Ecto neural progenitor cell (in vitro differentiated cells): ENCODE measurements at places on chromosomes 3 and 15.

GRCh38 chr3:16079519-16079918, 95.0 kb upstream of the GALNT15 start:
- DNase-seq: no peak

DNA sequence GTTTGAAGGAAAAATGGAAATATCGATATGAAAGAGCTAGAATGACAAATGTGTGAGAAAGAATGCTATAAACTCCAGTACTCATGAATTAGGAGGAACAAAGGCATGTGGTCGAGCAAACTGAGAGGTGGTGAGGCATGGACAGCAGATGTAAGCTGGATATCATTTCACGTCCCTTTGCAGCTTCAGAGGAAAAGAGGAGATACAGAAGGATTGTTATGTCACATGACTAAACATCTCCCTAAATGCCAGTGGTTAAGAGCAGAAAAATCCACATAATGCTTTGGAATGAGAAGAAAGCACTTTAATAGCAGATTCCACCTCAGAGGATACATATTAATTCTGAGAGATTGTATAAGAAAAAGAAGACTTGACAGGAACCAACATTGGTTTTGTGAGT, 248.7 kb downstream of the ZIC4 start:
- DNase-seq: no peak

DNA sequence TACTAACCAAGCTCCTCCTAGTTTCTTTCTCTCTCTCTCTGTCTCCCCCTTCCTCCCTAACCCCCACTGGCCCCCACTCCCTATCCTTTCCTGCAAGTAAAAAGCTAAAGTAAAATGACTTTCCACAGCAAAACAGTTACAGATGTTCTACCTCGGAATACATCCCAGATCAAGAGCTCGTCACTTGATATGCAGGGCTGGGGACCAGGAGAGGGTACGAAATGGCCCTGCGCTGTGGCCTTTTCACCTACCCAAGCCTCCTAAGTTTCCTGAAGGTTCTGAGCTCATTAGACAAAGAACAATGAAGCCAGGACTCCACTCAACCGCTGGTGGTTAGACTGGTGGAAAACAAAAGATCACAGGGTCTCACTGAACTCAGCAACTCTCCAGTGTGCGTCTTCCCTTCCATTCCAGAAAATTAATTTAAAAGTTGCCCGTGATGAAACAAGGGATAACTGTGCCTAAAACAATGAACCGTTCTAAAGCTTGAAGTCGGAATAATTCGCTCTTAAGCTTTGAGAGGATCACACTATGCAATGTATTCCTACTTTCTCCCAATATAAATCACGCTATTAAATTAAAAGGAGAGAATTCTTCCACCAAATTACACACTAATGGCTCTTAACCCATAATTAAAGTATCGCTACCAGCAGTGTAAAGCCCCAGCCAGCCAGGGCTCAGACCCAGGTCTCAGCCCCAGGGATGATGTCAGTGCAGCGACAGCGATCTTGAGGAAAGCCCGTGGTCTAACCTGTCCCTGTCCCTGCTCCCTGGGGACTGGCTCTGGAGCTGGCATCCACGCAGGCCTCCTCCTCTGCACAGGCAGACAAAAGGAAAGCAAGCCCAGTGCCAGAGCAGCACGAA, 5.0 kb downstream of the VGLL4 start:
- no peak for DNase-seq

GRCh38 chr15:76987896-76988860, 6.7 kb upstream of the PSTPIP1 start:
- DNase-seq: no peak

DNA sequence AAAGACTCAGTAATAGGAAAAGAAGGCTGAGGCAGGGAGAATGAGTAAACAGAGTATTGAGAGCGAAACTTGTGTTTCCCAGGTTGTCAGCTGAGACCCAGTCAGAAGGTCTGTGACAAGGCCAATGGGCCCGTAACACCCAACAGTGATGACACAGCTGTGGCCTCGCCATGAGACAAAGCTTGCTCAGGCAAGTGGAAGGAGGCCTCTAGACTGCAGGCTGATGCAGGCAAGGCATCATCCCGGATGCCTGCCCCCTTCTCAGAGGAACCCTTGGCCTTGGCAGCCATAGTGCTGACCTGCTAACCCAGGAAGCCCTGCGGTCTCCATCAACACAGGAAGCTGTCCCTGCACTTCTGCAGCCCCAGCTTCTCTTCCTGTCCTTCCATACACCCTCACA, 15.4 kb downstream of the RAB6B start:
- no peak for DNase-seq

DNA sequence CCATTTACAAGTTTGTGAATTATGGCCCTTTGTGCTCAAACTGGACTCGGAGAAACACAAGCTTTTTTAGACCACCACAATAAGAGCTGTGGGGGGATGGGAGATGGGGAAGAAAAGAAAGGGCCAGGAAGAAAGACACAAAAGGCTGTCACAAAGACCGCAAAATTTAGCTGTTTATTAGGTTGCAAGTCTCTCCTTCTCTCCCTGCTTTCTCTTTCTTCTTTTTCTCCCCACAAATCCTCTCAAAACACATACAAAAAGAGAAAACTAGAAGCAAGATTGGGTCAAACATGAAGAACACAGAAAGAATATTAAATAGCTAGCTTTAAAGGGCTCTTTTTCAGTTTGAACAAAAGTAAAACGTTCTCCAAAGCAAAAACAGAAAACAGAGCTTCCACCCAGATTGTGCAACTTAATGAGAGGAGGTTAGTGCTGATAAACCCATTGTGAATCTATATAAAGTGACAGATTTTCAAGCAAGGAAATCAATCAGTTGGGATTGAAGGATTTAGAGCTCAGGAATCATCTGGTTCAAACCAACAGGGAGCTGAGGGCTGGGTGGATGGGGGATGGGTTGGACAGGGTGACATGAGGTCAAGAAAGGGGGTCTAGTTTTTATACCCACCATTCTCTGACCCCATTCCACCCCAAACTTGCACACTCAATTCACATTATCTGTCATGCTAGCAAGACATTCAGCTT, 87.3 kb downstream of the DHX30 start:
- DNase-seq: no peak

- DNase-seq: no peak
Measured at GRCh38 chr3:32481791-32482631, 20.6 kb downstream of the CMTM6 start.

GRCh38 chr3:108914774-108915641, 38.7 kb downstream of the GUCA1C start:
- DNase-seq: peak; percentile 67

DNA sequence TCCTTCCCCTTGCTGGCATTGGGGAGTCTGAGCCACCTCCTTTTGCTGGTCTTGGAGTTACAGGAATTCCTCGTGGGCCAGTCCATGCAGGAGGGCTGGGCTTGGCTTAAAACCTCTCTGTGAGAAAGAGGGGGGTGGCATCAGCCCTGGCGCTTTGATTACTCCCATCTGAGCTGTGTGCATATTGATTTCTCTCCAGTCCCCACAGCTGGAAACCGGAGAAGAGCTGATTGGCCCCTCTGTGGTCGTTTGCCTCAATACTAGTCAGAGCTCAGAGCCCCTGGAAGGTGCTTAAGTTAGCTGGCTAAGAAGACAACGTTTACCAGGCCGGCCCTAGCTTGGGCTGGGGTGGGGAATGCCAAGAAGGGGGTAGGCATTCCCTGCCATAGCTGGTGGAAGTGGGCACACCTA, 4.0 kb upstream of the RASGRF1 start:
- peak; percentile 41 for DNase-seq

DNA sequence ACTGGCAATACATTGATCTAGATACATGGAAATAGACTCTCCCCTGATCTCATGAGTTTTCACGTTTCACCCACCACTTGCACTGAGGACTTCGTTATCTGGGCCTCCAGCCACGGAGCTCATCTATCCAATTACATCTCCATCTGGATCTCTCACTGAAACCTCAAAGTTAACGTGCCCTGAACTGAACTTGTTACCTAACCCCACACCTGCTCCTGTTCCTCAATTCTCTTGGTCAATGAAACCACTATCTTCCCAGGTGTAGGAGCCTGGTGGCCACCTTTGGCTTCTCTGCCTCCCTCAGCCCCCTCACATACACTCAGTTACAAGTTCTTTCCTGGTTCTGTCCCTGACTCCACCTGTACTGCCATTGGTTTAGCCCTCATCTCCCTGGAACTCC, 9.7 kb downstream of the DGKG start:
- no peak for DNase-seq
